ENCODE measurements at places on chromosomes 16 and 17.
A peak's percentile ranks its signal among the peaks of the same experiment; 100 is the strongest.

GRCh38 chr16:31714903-31715504, 158.6 kb upstream of the ZNF267 start:
- DNase-seq, result no peak

- no peak for DNase-seq
Measured at GRCh38 chr16:86090461-86091170, 191.7 kb downstream of the IRF8 start.

GRCh38 chr16:83110269-83110668, 483.5 kb downstream of the CDH13 start:
- no peak for DNase-seq

DNA sequence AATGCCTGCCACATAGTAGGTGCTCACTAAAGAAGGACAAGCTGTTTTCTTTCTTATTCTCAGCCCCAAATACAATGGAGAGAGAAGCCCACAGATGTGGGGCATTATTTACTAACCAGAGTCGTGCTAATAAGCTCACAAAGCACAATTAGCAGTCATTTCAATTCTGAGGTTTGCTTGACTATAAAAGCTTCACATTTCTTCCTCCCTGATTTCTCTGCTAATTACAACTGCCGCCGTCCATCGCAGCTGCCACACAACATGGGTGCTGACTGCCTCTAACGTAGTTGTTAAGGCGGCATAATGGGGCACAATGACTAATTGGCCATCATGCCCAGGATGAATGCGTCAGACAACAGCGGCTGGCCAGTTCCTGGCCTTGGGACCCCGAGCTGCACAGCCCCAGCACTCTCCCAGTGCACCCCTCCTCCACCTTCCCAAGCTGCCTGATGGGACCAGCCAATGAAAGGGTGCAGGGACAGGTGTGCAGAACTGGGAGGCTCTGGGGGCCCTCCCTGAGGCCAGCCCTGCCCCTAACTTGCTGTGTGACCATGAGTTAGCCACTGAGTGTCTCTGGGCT, 109.2 kb downstream of the CCT6B start:
- DNase-seq, result no peak

GRCh38 chr16:14354561-14355351, 275.3 kb downstream of the PARN start:
- no peak for DNase-seq

- DNase-seq, result no peak
Measured at GRCh38 chr16:81431554-81432353, 12.9 kb upstream of the CMIP start.

DNA sequence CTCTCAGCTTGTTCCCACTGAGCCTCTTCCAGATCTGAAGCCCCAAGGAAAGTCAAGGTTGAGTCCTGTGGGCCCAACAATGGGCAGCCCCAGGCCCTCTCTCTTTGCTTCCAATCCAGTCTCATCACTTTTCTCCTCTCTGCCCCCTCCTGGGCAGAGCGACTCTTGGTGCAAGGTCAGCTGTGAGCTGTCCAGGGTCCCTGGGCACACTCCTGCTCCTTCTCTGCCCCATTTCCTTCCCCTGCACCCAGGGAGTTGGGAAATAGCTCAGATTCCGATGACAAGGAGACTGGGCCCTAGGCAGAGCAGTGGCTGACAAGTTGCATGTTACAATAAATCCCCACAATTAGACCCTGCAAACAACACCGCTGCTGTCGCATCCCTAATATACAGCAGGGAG, 16.1 kb upstream of the CRHR1 start:
- DNase-seq, result no peak

- DNase-seq, result no peak
Measured at GRCh38 chr16:66408163-66409048, 18.7 kb upstream of the BEAN1 start.

- DNase-seq, result no peak
Measured at GRCh38 chr16:85347213-85347591, 234.9 kb upstream of the CIBAR2 start.

- no peak for DNase-seq
Measured at GRCh38 chr17:66214884-66215528, 14.2 kb downstream of the APOH start.

GRCh38 chr16:74984194-74984528, 762 bp downstream of the WDR59 start:
- DNase-seq, result no peak

GRCh38 chr17:1829592-1830257, at the start of the genes RPA1 and SMYD4:
TSS of gene RPA1 (plus strand) at chr17:1830005. CDS start at chr17:1830094, 89 bp downstream.
TSS of gene SMYD4 (minus strand) at chr17:1829902. CDS start at chr17:1827994, 1,908 bp downstream.
- peak; percentile 67 for DNase-seq

Data from activated CD8-positive, alpha-beta memory T cell treated with anti-CD3 and anti-CD28 coated beads for 4 hours (primary cell).